ENCODE measurements at places on chromosomes 3 and 15.

GRCh38 chr15:101657968-101658784 lies 6.0 kb upstream of the TM2D3 start:
- DNase-seq, result no peak

DNA sequence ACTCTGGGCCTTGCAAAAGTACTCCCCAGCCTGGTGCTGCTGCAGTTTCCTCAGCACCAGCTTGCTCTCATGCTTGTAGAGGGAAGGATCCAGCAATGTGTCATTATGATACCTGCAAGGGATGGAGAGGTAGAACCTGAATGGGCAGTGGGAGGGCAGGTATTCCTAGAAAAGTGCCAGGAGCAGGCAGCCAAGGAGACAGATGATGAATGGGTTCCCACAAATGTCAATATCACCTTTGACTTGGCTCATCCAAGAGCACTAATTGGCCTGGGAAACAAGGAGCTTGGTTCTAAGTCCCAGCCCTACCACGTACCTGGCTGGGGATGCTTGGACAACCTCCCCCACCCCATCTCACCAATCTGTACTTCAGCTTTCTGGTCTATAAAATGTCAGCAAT lies 9.4 kb downstream of the CILP start:
- no peak for DNase-seq

GRCh38 chr3:116118475-116119169 lies 326.7 kb downstream of the LSAMP start:
- no peak for DNase-seq

DNA sequence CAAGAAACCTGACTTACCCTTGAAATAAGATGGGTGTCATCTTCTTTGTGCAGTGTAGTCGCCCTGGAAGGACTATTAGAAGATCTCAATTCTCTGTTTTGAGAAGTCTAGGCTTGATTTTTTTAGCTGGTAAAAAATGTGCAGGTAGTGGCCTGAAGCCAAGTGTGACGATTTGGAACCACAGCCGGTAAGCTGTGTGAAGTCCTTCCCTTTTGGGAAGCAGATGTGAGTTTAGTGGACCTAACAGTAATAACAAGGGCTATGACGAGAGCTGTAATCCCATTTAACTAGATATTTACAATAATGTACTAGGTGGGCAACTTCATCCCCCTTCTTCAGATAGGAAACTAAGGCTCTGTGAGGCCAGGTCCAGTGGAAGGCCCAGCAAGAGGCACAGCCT lies 81.7 kb upstream of the MYZAP start:
- DNase-seq, result no peak

DNA sequence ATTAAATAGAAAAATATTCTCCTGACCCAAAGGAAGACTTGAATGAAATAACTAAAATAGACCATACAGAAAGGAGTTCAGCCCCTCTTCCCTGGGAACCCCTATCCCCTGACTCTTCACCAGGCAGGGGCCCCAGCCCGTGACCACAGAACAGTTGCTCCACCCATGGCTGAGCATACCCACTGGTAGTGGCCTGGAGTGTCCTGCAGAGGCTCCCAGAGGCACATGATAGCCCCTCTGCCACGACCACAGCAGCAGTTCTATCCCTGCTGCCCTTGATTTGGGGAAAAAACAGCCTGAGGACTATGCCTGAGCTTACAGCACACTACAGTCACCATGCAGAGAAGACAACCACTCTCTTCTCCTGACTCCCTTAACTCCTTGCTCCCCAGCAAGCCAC lies 31.8 kb downstream of the TTC14 start:
- peak; percentile 19 for DNase-seq

- no peak for DNase-seq
Observed at GRCh38 chr3:147359177-147360050, 46.9 kb downstream of the ZIC4 start.

- no peak for DNase-seq
Observed at GRCh38 chr3:197023241-197023997, 6.2 kb downstream of the MELTF start.

DNA sequence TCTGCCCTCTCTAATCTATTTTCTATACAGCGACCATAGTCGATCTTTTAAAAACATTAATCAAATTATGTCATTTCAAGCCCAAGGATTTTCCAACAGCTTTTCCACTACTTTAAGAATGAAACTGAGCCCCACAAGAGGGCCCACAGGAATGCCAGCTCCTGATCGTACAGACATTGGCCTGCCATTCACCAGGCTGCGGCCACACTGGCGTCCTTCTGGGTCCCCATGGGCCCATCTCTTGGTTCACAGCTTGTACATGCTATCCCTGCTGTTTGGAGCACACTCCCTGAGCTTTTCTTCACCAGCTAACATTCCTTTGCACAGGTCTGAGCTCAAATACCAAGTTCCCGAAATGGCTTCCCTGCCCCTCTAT lies 149.6 kb downstream of the MYLK start:
- no peak for DNase-seq

DNA sequence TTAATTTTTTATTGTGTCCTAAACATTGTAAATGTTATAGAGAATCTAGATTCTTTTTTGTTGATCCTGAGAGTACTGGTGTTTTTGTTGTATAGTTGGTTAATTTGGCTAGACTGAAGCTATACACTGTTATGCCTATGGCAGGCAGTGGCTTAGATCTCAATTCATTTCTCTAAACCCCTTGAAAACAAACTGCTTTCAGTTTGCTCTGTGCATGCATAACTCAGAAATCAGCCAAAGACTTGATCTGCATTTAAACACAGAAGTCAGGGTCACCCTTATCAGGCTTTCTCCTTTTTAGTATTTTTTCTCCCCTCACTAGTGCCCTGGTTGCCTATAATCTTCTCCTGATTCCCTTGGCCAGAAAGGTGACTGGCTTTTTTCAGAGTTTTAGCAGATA lies 349.5 kb upstream of the MANF start:
- DNase-seq, result no peak

DNA sequence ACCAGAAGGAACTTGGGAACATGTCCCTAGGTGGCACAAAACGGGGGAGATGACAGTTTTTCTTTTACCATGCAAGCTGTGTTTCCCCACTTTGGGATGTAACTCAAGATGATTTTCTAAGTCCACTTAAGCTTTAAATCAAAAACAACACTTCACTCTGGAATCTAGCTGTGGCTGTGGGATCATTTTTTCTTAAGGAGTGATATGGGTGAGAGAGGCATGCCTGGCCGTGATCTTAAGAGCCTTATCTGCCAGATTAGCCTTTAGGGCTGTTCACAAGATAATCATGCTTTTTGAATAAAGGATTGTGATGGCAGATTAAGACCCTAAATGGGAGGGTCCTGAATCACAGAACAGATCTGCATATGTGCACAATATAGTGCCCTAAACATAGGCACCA lies 384.8 kb upstream of the SEMA6D start:
- DNase-seq, result no peak

DNA sequence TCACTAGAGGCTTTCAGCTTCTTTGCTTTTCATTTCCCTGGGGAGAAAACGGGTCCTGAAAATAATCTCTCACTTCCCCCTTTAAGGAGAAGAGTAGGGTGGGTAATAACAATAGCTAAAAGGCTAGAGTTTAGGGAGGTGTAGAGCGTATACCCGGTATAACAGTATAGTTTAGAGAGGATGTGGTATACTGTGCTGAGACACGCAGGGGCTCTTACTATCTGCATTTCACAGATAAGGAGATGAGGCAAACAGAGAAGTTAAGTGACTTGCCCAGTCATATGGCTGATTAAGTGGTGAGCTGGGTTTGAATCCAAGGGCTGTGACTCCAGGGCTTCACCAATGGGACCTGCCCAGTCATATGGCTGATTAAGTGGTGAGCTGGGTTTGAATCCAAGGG lies 15.0 kb upstream of the KCNMB3 start:
- DNase-seq, result no peak

DNA sequence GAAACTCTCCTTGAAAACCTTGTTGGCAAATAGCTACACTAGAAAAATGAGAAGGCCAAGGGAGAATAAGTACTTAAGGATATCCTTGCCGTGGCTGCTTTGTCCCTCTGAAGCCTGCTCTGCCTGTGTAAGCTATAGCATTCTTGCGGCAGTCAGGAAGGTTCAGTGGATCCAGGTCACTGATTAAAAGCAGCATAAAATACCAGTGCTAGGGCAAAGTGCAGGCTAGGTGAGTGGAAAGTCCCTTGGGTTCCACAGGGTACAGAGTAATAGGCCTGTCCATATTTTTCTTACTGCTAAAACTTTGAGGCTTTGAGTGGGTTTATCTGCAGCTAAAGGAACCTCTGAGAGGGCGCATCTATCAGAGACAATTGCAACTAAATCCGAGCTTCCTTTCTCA lies 10.3 kb downstream of the CXCR6 start:
- no peak for DNase-seq

All from HT1080 (cell line).